ENCODE measurements at places on chromosomes 6 and 20.

- DNase-seq: no peak
Observed at GRCh38 chr20:22687676-22688349, 103.4 kb upstream of the FOXA2 start.

DNA sequence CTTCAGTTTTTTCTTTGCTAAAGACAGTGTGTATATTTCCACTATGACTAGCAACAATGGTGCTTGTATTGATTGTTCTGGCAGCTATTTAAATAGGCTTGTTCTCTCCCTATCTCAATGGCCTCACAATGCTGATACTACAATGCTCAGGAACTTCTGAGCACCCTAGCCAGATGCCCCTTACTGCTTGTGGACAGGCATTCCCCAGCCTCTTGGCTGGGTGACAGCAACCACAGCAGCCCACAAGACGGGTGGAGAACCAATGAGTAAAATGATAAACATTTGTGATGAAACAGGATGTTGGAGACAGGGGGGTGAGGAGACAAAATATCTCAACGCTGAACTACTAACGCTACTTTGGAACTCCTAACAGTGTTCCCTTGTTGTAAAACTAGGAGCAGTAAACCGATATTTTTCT lies 42.3 kb downstream of the HIVEP2 start:
- peak; percentile 82 for DNase-seq

GRCh38 chr20:3447321-3447720 lies 23.5 kb upstream of the ATRN start:
- no peak for DNase-seq

- no peak for DNase-seq
Observed at GRCh38 chr6:86502497-86502896, 434.8 kb upstream of the HTR1E start.

GRCh38 chr20:23509247-23509913 lies 18.5 kb downstream of the CST8 start:
- DNase-seq: no peak

DNA sequence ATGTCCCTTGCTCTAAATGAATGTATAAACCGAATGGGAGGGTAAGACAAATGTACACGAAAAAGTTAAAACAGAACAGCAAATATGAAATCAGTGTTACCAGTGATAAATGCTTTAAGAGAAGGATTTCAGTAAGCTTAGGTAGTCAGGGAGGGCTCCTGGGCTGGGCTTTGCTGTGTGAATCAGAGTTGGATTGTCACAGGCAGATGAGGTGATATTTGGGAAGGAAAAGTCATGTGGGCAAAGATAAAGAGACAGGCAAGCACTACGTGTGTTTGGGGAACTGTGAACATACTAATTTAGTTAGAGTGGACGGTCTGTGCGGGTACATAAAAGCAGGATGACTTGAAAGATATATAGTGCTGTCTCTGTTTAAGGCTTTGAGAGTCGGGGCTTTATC lies 114.8 kb downstream of the CRYBG1 start:
- DNase-seq: no peak

DNA sequence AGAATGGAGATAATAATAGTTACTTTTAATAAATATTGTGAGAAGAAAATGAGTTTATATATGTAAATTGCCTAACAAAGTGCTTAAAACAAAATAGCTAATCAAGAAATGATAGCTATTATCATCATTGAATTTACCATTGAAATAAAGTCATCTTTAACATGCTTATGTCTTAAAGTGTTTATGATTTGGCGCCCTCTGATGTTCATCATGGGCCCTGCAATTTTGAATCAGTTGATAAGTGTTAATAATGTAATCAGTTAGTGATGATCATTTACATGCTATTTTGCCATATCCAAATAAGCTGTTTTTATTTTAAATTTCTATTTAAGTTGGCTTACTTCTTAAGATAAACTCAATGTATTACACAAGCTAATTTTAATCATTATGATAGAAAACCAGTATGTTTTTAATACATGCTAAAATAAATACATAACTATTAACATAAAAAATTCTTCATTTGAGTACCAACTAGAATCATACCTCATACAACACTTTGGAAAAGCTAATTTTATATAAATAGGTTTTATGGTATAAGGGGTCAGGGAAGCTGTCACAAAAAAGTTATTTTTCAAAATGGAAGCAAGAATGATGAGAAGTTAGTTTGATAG lies 39.2 kb upstream of the TPD52L1 start:
- DNase-seq: peak; percentile 25

GRCh38 chr6:4999586-4999985 lies 4.3 kb downstream of the RPP40 start:
- DNase-seq: no peak

DNA sequence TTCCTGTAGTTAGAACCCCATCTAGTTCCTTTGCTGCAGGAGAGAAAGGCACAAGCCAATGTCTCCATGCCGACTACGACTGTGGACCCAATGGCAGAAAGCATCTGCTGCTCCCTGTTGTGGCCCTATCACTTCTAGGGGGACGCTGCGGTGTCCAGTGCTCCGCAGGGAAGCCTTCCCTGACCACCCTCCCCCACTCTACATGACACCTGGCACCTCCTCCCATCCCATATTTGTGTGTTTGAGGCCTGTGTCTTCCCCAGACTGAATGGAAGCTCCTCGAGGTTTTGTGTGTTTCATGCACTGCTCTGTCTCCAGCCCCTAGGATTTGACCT lies 159.5 kb downstream of the DTNBP1 start:
- no peak for DNase-seq

DNA sequence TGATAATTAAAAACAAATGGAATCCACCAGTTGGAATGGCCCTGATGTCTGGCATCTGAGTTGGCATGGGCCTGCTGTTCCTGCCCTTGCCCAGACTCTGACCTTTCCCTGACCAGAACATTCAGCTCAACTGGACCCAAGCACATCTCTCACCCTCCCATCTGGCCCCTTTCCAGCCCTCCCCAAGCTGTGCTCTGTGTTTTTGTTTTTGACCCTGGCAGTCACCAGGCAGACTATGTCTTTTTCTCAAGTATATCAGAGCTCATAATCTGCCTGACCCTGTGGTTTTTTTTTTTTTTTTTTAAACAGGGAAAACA lies 117.6 kb downstream of the TRDN start:
- no peak for DNase-seq

DNA sequence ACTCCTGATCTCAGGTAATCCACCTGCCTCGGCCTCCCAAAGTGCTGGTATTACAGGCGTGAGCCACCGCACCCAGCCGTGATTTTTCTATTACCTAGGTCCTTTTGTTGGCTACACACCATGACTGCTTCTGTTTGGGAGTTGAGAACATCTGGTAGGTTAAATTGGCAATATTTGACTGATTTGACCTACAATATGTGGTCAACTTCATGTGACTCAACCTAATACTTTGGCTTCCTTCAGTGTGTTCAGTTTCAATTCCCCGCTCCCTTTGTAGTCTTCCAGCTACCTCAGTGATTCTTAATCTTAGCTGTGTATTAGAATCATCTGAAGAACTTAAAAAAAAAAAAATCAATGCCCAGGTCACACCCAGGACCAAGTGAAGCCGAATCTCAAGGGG lies 47.4 kb downstream of the MYB start:
- no peak for DNase-seq

DNA sequence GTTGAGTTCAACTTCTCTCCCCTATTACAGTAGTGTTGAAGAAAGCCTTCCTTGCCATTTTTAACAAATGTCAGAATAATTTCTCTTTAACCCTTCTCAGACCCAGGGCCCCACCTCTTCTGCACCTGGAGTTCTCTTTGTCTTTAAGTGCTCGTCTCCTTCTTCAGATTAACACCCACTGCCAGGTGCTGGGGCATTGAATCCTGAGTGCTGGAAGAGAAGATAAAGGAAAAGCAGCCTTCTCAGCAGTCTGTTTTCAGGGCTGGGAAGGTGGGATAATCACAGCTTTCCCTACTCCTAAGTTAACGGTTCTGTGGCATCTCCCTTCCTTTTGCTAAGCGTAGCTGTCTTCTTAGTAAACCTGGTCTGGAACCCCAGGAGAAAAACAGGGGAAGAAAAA lies 114.6 kb upstream of the TAB2 start:
- no peak for DNase-seq

DNA sequence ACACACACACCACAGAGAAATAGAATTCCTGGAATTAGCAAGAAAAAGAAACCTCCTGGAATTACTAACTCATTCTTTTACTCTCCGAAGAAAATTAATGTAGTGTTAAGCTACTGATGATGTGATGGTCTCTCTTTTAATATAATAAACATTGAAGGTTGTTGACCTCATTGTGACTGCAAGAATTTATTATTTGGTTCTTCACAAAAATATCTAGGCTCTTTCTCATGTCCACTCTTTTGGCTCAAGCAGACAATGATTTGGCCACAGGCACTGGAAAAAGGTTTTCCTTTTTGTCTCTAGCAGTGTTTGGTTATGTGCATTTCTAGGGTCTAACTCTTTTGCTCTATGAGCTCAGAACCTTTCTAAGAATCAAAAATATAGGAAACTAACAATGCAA lies 811.9 kb downstream of the TENT5A start:
- no peak for DNase-seq

GRCh38 chr6:36320475-36320874 lies 16.2 kb downstream of the BNIP5 start:
- DNase-seq: no peak

- no peak for DNase-seq
Observed at GRCh38 chr6:108575905-108576494, 15.3 kb downstream of the FOXO3 start.
